ENCODE measurements at places on chromosomes 12 and 14.

DNA sequence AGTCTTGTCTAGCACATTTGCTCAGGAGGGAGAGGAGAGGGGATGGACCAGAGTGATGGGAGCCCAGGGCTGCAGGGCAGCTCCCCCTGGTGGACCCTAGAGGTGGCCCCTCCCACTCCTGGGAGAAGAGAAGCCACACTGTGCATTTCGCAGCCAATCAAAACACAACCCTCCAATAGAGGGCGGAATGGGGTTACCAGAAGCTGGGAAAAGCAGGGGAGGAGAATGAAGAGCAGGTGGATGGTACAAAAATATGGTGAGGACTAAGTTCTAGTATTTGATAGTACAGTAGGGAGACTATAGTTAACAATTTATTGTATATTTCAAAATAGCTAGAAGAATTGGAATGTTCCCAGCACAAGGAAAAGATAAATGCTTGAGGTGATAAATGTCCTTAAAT is 23.6 kb downstream of the VASH1 start:
- DNase-seq, result no peak

GRCh38 chr14:23335623-23336022 is 14.4 kb downstream of the PABPN1 start:
- no peak for DNase-seq

DNA sequence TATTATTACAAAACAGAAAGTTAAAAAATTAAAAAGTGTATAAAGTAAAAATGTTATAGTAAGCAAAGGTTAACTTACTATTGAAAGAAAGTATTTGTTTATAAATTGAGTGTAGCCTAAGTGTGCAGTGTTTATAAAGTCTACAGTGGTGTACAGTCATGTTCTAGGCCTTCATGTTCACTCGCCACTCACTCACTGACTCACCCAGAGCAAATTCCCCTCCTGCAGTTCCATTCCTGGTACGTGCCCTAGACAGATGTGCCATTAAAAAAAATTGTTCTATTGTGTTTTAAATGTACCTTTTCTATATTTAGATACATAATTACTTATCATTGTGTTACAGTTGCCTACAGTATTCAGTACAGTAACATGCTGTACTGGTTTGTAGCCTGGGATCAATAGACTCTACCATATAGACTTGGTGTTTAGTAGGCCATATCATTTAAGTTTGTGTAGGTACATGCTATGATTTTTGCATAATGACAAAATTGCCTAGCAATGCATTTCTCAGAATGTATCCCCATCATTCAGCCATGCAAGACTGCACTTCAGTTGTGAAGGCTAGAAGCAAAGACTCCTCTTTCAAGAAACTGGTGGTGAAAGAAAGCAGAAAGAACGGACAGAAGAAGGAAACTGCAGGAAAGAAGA is 100.6 kb downstream of the DACT1 start:
- DNase-seq, result no peak

GRCh38 chr14:38098074-38098836 is 109.4 kb upstream of the SSTR1 start:
- DNase-seq, result no peak

DNA sequence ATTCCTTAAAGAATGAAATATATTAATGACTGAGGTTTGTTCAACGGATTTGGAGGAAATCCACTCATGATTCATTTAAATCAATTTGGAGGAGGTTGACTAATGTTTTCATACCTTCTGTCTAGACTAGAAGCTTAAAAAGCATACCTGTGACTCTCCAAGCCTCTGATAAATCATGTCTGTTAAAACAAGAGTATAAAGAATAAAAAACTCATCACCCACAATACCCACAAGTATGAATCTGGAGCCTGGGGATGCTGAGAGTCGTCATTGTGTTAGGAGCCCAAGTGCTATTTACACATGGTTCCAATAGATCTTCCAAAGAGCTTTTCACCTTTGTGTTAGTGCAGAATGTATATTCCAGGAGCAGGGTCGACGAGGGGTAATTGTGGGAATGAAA is 86.8 kb upstream of the ADAMTS20 start:
- DNase-seq, result no peak

DNA sequence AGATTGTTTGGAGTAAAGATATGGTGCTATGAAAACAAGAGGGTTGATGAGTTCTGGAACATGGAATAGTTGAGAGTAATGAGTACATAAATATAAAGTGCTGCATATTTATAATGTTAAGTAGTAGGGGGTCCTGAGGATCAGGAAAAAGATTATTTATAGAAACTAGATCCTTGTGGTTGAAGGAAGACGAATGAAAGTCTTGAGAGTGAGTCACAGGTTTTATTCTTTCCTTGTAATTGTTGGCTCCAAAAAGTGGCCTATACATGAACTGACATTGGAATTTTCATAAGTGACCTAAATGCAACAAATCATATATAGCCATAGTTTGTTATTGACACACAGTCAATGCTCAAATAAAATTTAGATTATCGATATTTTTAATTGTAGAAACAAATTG is 440.4 kb upstream of the PRICKLE1 start:
- no peak for DNase-seq

DNA sequence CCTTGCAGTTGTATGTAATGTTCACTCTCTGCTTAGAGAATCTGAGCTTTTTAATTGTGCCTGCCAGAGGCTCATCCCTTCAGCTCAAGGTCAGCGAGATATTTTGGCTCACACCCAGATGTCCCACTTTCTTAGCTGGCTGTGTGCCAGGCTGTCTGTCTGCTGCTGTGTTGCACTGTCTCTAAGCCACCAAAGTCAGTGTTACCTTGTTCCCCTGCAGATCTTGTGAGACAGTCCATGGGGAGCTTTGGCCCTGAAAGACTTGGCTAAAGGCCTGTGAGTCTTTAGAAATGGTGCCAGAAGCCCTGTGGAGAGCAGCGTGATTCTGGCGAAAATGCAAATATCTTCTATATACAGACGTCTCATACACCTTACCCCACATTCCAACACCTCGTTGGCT is 293.7 kb downstream of the TTC6 start:
- DNase-seq, result no peak

All from vagina (tissue), 2 donors.